ENCODE measurements at places on chromosomes 5 and 9.

GRCh38 chr9:111961009-111961408 lies 64.4 kb downstream of the UGCG start:
- no peak for DNase-seq

- no peak for DNase-seq
These were observed 193.7 kb downstream of the CACNA1B start for GRCh38 chr9:138071292-138071691.

DNA sequence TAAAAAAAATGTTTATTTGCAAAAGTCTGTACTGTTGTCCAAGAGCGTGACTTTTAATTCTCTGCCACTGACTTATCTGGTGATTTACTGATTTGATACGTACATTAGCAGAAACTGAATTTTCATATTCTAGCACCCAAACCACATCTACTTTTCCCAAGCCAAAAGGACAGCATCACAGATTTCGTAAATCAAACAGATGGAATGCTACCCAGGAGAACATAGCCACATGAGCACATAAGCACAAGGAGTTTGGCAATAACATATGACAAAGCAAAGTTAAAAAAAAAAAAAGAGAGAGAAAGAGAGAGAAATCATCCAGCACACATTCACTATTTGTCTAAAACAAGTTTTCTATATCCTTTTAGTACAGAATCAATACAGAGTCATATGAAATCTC lies 83.7 kb downstream of the HINT1 start:
- no peak for DNase-seq

- no peak for DNase-seq
These were observed 7.3 kb upstream of the S1PR3 start for GRCh38 chr9:88983865-88984542.

DNA sequence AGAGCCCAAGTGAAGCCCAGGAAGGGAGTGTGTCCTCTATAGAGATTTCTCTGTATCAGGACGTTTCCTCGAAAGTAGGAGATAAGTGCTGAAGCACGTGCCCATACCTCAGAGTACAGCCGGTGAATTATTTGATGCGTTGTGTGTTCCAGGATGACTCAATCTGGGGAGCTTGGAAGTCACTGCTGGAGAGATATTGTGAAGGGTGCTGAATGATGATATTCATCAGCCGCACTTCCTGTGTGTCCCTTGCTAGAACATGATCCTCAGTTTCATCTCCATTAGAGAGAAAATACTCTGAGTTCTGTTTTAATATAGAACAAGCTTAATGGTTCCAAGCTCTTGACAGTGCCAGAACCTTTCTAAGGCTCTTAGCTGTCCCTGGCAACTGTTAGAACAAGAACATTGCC lies 402.3 kb upstream of the ADAMTSL1 start:
- no peak for DNase-seq

DNA sequence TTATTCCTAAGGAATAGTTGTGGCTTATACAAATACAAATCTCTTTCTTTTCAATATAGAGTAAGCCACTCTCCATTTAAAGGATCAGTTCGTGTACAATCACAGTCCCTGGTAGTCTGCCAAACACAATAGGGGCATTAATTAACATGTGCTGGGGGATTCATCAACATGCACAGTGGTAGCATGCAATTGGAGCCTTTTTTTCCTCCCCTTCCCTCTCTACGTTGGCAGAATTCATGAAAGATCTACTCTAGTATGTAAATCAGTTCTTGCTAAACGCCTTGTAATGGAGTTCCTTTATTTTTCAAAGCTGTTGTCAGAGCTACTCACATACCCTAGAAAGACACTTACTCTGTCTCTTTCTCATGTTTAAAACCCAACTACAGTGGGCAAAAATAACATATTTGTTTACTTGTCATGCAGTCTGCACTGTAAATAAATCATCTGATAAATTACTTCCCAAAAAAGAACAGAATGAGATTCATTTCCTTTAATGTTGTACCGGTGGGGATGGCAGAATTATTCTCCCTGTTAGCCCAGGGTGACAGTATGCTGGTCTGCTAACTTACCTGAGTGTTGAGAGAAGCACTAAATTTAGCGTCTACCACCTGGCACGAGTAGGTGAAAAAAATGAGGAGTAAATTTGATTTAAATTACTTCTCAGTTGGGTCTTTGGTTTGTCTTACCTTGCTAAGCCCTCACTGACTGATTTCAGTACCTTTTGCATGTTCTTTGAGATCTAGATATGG lies 341.5 kb upstream of the CCNH start:
- no peak for DNase-seq

GRCh38 chr9:130694205-130694604 lies 625 bp downstream of the EXOSC2 start:
- no peak for DNase-seq

Data from NCI-H187 treated with DMSO at 0.1 percent for 48 hours (cell line).